GM18507 (cell line): ENCODE measurements at places on chromosomes 3 and 15.

DNA sequence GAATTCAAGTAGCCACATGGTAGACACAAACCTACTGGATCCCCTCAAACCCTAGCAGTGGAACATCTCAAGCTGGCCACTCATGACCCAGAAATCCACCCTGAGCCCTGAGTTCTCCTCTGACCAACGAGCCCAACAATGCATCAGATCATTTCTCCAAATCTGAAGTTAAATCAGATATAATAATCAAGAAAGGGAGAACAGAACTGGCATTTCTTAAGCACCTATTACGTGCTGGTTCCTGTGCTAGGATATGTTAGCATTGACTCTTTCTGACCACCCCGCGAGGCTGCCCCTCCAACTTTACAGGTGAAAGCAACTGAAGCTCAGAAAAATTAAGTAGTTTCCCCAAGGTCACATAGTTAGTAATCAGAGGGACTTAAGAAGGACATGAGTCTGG, 51.5 kb upstream of the CCDC174 start:
- no peak for DNase-seq

GRCh38 chr3:123941121-123941520, 19.9 kb downstream of the CCDC14 start:
- DNase-seq, result no peak

- DNase-seq, result no peak
Observed at GRCh38 chr3:67305922-67306321, 307.8 kb downstream of the KBTBD8 start.

DNA sequence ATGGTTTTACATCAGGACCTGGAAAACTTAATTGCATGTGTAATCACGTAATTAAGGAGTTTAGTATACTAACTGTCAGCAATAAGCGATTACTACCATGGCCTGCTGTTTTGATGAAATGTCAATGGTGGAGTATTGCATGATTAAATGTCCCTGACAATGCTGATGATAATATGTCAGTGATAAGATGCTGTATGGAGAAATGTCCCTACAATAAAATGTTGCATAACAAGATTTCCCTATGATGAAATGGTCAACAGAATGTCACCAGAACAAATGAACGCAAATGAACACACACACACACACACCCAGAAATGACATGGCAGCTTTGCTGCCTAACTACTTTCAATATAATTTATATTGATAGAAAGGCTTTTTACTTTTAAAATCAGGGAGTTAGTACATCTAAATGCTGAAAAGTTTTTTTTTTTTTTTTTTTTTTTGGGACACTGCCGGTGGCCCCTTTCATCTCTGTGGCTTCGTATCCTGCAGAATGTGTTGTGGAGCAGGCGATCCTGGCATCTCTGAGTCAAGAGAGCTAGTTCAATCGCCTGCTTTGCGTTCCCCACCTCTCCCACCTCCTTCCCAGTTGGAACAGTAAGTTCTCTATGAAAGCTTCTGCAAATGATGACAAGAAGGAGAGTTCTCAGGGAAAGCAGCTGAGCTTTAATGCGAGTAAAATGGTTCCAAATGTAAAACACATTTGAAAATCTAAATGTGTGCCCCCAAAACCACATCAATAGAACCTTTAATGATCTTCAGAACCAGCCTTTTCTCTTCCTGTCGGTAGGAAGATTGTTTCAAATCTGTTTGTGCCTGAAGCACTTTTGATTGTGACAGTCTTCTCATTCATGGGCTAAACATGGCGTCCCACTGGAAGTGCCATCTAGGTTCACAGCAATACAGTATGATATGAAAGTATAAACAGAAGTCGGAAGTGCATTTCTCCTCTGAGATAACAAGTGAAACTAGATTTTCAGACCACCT, 170.1 kb upstream of the GBE1 start:
- DNase-seq, result no peak

DNA sequence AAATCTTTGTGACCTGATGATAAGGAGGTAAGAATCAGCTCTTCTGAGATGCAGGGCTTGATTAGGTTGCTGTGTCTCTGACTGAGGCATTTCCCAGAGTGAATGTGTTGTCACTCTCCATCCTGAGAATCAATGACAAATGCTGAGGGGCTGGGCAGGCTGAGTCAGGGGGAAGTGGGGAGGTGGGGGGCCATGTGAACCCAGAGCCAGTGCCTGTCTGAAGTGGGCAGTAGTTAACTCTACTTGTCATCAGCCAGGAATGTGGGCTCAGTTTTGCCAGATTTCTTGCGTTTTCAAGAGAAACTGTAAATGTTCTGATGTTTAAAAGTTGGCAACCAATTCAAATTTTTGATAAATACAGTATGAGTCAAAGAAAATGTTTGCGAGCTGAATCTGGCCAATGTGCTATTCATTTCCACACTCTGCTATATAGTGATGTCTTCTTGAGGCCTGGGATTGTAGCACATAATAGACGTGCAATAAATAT, 3.1 kb upstream of the BNC1 start:
- DNase-seq, result no peak

DNA sequence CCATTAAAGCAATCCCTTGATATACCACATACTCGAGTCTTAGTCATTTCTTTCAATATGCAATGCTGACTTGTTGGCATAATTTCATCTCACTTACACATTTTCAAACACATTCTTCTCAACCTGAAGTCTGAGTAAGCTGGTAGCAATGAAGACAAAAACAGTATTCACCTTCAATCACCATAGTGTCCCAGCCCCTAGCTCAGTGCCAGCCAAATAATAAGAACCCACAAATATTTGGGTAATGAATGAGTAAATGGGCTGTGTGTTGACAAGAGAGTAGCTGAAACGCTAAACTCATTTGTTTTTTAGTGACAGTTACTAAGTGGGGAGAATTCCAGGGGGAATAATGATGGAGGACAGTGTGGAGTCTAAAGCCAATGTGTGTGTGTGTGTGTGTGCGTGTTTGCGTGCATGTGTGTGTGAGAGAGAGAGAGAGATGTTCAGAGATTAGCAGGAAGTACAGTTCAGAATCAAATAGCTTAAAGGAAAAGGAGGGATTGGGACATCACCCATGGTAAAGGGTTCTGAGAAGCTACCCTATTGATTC, 165.7 kb downstream of the GAP43 start:
- DNase-seq, result no peak

DNA sequence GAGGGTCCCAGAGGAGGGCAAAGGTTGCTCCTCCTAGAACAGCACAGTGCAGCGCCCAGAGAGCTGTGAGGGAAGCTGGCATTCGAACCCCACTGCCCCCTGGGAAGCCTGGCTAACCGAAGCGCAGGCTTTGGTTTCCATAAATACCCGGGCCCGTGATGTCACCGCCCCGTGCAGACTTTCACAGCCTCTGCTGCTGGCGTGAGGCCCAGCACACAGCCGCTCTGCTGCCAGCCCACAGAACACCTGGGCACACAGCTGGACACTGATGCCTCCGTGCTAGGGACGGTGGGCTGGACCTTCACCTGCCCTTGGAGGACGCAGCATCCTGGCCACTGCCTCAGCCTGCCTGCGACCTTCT, 1.0 kb downstream of the IQSEC1 start:
- peak; percentile 40 for DNase-seq

GRCh38 chr3:62095756-62096155, 277.6 kb downstream of the FEZF2 start:
- DNase-seq, result no peak

DNA sequence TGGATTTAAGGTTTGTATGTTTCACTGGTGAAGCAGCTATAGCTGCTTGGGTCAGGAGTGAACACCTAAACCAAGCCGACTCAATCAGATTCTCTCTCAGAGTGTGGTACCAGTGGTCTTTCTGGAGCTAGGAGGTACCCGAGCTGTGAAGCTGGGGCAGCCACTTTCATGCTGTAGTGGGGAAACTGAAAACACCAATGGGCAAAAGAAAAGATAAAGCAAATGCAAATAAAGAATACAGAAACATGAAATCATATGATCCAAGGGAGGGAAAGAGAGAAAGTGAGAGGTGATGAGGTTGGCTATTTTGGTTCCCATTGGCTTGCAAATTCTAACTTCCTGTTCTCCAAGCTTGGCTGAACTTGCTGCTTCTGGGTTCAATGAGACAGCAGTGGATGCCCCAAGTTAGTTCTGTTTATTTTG, 212.3 kb upstream of the CFAP20DC start:
- no peak for DNase-seq

GRCh38 chr3:63523100-63523499, 129.4 kb upstream of the SNTN start:
- no peak for DNase-seq

- no peak for DNase-seq
Observed at GRCh38 chr3:76403556-76403955, 618.2 kb upstream of the ZNF717 start.

- no peak for DNase-seq
Observed at GRCh38 chr15:31297575-31298456, 28.8 kb upstream of the KLF13 start.

- DNase-seq, result no peak
Observed at GRCh38 chr15:75483961-75484360, 32.5 kb upstream of the SIN3A start.

DNA sequence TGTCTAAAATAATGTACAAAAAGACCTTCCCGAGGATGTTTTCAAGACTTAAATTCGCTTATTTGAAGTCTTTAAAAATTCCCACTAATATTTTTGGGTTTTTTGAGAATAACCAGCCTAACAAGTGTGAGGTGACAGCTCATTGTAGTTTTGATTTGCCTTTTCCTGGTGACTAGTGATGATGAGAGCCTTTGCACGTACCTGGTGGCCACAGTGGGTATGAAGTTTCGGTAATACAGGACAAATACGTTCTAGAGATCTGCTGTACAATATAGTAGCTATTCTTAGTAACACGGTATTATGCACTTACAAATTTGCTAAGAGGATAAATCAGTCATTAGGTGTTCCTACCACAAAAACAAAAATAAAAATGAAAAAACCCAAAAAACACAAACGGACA, 124.9 kb downstream of the GRM7 start:
- DNase-seq, result no peak

GRCh38 chr3:52450489-52451236, 3.2 kb downstream of the TNNC1 start:
- no peak for DNase-seq

- no peak for DNase-seq
Observed at GRCh38 chr3:170321321-170322034, 36.0 kb upstream of the SKIL start.

GRCh38 chr3:42769477-42770131, 3.4 kb downstream of the CCDC13 start:
- DNase-seq, result no peak

GRCh38 chr3:61807865-61808276, 246.5 kb downstream of the PTPRG start:
- no peak for DNase-seq

- DNase-seq, result no peak
Observed at GRCh38 chr3:98699132-98699531, 64.0 kb upstream of the ST3GAL6 start.

GRCh38 chr3:187006864-187007630, 76.7 kb downstream of the ST6GAL1 start:
- DNase-seq, result no peak

- DNase-seq, result no peak
Observed at GRCh38 chr3:123602325-123602724, 17.5 kb upstream of the HACD2 start.

DNA sequence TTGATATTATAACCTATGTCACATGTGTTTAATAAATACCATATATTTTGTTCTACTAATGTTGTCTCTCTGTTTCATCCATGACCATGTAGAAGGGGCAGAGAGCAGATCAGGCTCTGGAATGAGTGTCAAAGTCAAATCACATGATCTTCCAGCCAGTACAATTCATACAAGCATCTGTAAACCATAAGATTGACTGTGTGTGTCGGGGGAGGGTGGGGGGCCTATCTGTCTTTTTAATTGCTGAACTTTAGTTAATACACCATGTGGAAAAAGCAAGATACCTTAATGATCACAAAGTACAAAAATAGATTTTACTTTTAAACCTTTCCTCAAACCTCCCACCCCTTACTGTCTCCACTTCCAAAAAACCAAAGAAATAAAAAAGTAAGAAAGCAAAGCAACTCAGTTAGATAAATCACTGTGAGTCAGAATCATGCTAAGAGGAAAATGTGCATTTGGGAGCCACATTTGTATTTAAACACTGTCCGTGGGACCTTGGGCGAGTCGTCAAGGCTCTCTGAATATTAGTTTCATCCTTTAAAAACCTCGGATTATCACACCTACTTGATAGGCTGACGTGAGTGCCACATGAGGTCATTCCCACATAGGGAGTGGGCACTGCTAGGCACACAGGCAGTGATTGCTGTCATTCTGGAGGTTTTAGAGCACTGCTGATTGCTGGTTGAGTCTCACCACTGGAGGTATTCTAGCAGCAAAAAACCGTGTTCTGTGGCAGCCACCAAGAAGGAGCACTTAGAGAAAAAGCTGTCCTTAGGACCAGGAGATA, 21.0 kb upstream of the POLR2M start:
- no peak for DNase-seq

GRCh38 chr15:94125698-94126097, 105.7 kb upstream of the MCTP2 start:
- no peak for DNase-seq

GRCh38 chr3:12707449-12707848, 43.5 kb upstream of the RAF1 start:
- DNase-seq, result no peak

- DNase-seq, result no peak
Observed at GRCh38 chr15:71141572-71141971, 26.3 kb downstream of the THSD4 start.

- DNase-seq, result no peak
Observed at GRCh38 chr3:106184540-106185457, 316.0 kb upstream of the CBLB start.

DNA sequence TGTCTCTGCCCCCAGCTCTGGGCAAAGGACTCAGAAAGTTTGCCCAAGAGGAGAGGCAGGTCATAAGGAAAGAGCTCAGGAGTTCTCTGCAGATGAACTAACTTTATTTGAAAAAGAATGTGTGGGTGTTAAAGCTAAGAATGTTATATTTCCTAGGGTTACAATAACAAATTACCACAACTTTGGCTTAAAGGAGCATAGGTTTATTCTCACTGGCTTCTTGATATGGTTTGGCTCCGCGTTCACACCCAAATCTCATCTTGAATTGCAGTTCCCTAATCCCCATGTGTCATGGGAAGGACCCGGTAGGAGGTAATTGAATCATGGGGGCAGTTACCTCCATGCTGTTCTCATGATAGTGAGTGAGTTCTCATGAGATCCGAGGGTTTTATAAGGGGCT, 383.7 kb upstream of the CFAP20DC start:
- no peak for DNase-seq

GRCh38 chr3:38645076-38645475, 4.4 kb downstream of the SCN5A start:
- no peak for DNase-seq

DNA sequence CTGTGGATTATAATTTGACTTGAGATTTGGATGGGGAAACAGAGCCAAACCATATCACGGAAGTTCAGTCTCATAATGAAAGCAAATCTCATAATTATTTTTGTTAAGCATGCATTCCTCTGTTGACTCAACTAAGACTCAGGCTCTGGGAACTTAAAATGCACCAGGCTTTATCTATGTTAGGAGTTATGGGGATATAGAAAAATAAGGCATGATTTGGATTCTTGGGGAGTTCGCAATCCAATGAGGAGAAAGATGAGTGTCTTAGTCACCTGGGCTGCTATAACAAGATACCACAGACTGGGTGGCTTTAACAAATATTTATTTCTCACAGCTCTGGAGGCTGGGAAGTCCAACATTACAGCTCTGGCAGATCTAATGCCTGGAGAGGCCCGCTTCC, 89.4 kb upstream of the TJP1 start:
- no peak for DNase-seq
